ENCODE measurements at places on chromosomes 6 and 20.

DNA sequence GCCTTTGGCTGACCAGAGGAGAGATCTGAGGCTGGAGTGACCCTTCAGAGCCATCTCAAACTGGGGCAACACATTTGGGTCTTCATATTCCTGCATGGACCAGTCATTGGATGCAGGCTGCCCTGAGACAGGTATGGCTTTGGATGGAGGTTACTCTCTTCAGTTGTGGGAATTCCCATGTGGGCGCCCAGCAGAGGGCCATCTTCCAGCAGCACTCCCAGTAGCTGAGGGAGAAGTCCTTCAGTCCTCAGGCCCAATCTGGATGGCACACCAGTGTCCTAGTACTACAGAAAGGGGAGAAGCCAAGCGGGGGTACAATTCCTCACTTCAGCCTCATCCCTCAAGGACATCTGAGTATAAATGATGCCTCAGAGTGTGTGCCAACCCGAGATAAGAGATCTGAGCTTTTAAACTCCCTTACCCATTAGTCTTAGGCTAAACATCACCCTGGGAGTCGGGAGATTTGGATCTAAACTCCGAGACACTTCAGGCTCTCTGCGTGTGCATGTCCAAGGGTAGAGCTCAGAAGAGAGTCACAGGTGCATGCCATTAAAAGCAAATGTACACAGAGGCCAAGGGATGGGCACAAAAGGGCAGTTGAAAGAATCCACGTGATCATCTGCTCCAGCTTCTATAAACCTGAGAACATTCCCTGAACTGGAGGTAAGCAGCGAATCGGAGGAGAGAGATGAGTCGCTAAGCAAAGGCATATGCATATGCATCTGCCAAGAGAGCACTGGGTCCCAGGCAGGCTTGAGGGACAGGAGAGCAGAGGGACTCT lies 204.6 kb downstream of the CD83 start:
- DNase-seq, result no peak

DNA sequence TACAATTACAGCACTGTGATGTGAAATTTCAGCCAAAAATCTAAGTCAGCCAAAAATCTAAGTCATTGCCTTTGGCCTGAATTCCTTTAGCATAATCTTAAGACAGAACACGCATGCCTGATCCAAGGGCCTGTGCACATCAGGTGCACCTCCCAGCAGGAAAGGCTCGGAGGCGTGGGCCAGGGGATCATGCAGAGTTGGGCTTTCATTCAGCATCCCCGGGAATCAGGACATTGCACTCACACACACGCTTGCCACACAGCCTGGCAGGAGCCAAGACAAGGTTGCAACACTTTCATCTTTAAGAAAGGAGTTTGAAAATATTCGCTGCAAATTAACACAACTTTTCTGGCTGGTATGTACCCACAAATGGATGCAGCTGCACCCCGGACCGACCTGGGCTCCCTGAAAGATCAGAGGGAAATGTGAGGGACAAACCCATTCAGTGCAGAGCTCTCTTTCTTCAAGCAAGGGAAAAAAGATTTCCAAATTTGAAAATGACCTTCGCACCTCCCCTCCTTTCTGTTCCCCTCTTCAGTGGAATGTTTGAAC lies 48.8 kb downstream of the ERMARD start:
- no peak for DNase-seq

DNA sequence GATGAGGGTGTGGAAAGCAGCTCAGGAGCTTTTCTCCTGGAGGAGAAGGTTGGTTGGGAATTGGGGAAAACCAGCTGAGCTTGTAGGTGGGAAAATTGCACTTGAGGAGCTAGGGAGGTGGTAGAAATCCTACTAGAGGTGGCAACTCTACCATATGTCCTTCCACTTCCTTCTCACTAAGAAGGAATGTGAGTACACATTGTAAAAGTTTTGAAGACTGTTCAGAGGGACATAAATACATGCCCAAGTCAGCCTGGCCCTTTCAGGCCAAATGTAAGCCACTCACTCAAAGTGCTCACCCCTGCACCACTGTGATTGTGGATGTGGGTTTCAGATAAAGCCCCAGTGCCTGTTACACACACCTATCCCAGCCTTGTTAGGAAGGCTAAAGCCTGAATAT lies 290.5 kb upstream of the PLCB4 start:
- DNase-seq, result no peak

DNA sequence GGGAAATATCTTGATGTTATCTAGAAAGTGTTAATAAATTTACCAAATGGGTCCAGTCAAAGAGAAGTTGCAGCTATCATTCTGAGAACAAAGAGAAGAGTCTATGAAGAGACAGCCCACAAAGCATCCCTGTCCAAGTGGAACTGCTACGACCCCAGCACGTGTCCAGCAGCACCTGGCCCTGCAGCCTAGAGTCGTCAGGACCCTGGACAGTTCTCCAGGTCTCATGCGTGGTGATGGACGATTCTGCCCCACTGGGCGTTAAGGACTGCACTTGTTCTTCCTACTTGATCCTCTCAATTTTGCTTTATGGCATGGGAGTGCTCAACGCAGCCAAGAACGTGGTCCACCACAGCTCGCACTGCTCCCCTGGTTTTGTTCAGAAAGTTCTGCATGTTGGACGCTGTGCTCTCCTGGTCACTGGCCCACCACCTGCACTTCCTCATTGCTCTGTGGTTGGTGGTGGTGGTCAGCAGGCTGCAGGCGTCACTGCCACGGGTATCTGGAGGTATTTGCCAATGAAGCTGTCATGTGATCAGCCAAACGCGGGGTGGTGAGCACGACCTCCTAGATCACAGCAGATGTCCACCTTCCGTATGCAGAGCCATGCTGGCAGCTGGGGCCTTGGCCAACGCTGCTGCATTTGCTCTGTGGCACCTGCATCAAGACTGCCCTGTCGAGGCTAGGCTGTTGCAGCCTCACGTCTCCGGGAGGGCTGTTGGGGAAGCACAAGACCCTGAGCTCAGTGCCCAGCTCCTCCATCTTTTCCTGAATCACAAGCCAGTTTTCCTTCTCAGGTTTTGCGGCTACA lies 356.4 kb downstream of the CDH4 start:
- DNase-seq, result peak; percentile 6

DNA sequence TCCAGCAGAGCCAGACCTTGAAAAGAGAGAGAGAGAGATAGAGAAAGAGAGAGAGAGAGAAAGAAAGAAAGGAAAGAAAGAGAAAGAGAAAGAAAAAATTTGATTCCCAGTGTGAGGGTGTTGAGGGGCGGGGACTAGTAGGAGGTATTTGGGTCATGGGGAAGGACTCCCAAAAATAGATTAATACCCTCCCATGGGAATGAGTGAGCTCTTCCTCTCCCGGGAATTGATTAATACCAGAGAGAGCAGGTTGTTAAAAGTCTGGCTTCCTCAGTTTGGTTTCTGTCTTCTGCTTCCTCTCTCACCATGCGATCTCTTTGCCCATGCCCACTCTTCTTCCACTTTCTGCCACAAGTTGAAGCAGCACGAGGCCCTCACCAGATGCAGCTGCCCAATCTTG lies 28.8 kb upstream of the CFAP206 start:
- no peak for DNase-seq

DNA sequence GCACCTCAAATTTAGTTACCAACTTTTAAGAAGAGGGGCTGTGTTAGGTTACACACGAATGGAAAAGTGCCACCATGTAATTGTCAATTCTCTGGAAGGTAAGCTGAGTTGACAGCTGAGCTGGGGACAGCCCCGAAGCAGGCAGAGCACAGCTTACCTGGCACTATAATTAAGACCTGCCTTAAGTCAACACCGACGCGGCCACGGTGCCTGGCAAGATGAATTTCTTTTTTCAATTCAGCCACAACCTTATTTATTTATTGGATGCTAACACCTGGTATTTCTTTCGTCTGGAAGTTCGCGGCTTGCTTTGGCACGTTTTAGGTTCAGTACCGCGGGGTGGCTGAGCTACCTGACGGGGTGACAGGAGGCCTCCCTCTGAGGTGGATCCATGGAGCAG lies 40.6 kb upstream of the NFATC2 start:
- DNase-seq, result no peak

- no peak for DNase-seq
These were observed 116.3 kb downstream of the OR2B2 start for GRCh38 chr6:27795697-27796494.

- peak; percentile 36 for DNase-seq
These were observed 9.9 kb upstream of the PSMF1 start for GRCh38 chr20:1108437-1108920.

DNA sequence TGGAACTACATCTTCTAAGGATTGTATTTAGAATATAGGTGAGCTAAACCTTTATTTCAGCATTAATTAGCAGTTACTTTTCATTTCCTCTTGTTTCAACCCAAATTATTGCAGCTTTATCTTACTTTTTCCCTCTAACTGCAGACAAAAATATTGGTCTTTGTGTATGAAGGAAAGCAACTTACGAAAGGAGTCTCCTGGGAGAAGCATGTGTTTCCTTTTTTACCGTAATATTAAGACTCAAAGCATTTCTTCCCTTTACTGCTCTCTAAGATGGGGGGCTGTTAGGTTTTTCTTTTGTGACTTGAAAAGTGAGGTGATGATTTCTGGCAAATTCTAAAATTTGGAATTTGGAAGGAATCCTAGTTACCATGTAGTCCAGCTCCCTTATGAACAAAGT lies 111.0 kb downstream of the TCP11 start:
- DNase-seq, result no peak

- peak; percentile 7 for DNase-seq
These were observed 668 bp downstream of the PKIB start for GRCh38 chr6:122610690-122611455.

GRCh38 chr6:32208996-32209395 lies 14.9 kb downstream of the NOTCH4 start:
- no peak for DNase-seq

- no peak for DNase-seq
These were observed 49.6 kb downstream of the KIZ start for GRCh38 chr20:21175433-21175832.

DNA sequence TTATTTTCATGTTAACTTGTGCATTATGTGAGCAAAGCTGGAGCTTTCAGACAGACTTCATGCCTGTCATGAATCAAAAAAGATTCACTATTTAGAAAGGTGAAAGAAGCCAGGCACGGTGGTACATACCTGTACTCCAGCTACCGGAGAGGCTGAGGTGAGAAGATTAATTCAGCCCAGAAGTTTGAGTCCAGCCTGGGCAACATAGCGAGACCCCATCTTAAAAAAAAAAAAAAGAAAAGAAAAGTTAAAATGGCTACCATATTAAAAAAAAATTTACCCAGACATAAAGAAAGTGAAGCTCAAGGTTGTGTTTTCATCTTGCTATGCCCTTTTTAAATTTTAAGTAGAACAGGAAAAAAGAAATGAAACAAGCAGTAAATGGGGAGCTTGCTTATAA lies 889 bp downstream of the CASS4 start:
- no peak for DNase-seq

DNA sequence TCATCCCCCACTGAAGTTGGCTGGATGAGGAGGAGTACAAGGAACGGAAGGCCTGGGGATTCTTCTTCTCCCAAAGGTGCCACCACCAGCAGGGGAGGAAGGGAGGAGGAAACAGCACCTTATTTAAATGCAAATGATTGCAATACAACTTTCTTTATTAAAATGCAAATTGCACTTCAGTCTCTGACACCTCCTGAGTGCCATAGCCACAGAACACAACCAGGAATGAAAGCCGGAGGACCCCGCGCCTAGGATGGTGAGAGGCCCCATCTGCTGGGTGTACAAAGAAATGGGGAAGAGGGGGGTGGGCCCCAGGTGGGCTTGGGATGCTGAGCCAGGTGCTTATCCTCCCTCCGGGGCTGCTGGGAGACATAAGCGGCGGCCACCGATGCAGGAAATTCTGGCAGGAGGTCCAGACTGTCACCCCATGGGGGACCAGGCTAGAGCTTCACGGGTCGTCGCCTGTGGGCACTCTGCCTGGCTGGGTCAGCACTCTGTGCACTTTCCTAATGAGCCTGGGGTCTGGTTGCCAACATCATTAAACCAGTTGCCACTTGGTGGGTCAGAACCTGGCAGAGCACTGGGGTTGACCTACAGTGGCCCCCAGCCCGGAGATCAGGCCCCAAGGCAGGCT lies 154.2 kb upstream of the MLN start:
- DNase-seq, result no peak

GRCh38 chr6:150813319-150813992 lies 52.0 kb upstream of the MTHFD1L start:
- no peak for DNase-seq

DNA sequence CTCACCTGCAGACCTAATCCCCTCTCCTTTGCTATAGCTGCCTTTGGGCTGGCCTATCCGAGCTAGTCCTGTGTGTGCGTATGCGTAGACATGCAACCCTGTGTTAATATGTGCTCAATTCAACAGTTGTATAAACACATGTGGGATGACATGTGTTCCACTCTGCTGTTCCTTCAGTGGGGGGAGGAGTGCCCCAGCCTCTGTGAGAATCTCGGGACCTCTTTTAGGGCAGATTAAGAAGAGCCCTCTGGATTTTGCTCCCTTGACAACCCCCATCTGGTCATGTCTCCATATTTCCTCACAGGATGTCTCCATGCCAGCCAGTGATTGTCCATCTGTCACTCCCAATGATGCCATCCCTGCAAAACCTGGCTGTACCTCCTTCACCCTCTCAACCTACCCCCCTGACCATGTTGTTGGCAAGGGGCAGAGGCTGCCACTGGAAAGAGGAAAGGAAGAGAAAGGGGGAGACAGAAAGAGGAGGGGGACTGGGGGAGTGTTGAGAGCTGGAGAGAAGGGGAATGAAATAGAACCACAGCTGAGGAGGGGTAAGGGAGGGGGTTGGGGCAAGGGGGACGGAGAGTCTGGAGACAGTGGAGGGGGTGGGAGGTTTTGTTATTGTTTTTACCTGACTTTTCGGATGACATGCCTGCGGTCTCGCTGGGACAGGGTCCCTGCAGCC lies 417 bp downstream of the PRRT1 start:
- DNase-seq, result no peak

GRCh38 chr6:137871831-137872454 lies 4.9 kb downstream of the TNFAIP3 start:
- DNase-seq, result no peak

DNA sequence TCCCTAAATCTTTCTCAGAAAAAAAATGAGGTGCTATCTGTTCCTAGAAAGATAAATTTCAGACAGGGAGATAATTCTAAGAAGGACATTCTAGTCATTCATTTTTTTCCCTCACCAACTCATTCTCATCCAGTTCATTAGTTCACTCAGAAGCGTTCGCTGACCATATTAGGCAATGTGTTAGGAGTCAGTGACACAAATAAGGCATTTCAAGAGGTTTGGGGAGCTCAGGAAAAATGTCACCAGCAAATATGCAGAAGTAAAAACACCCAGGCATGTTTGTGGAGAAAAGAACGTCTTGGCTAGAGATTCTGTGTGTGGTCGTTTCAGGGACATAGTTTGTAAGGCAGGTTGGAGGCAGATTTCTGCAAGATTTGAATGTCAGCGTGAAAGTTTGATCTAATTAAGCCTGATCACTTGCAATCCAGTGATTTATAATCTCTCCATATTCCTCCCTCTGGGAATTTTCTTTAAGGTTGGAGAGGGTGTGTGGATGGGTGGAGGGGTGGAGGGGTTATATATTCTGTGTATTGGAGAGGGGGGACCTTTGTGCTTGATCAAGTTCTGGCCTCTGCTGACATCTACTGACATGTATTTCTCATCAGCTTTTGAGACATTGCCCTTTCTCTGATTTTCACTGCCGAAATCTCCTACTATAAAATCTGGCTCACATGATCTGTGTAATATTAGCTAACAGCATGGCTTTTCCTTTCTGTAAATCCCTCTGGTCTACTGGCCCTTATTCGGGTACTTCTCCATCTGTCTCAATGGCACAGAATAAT lies 3.6 kb downstream of the MYCT1 start:
- DNase-seq, result no peak
